Midbrain (tissue), 1 donor: ENCODE measurements at places on chromosomes 6 and 20.

DNA sequence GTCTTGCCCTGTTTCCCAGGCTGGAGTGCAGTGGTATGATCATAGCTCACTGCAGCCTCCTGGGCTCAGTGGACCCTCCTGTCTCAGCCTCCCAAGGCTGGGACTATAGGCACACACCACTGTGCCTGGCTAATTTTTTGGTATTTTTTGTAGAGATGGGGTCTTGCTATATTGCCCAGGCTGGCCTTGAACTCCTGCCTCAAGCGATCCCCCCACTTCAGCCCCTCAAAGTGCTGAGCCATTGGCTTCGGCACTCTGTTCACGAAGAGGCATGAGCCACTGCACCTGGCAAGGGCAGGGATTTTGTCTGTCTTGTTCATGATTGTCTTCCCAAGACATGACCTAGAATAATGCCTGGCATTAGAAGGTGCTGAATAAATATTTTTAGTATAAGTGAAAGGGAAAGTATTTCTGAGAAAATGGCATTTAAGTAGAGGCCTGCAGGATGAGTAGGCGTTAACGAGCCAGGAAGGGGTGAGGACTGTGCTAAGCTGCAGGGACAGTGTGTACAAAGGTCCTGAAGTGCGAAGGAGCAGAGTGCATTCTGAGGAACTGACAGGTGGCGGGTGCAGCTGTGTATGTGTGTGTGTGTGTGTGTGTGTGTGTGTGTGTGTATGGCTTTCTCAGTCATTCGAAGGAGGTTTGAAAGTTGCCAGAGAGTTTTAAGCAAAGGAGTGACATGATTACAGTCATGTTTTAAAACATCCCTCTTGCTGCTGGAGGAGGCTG, 43.0 kb downstream of the VEGFA start:
- DNase-seq, result no peak

GRCh38 chr6:87104667-87105066, 9.8 kb upstream of the CGA start:
- no peak for DNase-seq

DNA sequence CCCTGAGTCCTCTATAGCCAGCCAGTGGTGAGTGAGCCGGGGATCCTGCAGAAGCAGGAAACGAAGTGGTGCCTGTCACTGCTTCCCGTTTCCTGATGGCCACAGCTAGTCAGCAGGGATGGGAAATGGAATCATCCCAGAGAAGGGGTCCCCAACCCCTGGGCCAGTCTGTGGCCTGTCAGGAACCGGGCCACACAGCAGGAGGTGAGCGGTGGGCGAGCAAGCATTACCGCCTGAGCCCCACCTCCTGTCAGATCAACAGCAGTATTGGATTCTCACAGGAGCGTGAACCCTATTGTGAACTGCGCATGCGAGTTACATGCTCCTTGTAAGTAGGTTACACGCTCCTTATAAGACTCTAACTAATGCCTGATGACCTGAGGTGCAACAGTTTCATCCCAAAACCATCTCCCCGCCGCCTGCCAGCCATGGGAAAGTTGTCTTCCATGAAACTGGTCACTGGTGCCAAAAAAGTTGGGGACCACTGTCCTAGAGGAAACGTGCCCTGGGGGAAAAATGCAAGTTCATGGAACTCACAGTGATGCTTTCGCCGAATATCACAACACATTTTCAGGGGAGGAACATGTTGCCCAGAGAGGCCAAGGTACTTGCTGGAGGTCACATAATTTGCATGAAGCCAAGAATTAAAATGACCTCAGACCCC, 113.8 kb downstream of the JPH2 start:
- DNase-seq, result no peak

DNA sequence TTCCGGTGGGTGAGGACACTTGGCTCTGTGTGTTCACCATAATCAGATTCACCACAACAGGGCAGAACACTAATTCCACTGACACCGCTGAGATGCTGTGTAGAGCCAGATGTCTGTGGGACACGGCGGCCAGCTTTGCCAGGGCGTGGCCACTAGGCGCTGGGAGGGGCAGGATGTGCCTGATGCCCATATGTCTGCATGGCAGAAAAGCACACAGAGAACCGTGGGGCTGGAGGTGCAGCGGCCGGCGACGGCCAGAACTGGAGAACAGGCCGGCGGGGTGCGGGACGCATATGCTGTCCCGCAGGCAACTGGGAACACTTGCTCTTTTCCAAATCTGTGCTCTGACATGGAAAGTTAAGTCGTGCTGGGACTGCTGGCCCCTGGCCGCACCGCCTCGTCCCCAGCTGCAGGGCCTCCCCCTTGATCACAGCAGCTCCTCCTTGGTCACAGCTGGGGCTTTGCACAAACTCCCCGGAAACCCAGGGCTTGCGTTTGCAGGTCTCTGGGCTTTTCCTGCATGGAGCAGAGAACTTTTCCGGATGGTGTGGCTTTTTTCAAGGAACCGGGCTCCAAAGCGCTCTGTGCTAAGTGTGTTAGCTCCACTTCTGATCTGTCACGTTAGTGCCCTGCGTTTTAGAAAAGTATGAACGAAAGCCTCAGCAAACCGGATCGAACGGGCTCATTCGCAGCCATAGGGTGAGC, 31.1 kb downstream of the NTSR1 start:
- no peak for DNase-seq

- no peak for DNase-seq
These were observed 12.9 kb upstream of the NT5E start for GRCh38 chr6:85436939-85437495.

GRCh38 chr6:10542213-10542612, 21.1 kb downstream of the GCNT2 start:
- DNase-seq, result no peak
